ENCODE measurements at places on chromosomes 11 and 22.

GRCh38 chr22:48578138-48579042 lies 1249.3 kb downstream of the BRD1 start:
- DNase-seq, result no peak

DNA sequence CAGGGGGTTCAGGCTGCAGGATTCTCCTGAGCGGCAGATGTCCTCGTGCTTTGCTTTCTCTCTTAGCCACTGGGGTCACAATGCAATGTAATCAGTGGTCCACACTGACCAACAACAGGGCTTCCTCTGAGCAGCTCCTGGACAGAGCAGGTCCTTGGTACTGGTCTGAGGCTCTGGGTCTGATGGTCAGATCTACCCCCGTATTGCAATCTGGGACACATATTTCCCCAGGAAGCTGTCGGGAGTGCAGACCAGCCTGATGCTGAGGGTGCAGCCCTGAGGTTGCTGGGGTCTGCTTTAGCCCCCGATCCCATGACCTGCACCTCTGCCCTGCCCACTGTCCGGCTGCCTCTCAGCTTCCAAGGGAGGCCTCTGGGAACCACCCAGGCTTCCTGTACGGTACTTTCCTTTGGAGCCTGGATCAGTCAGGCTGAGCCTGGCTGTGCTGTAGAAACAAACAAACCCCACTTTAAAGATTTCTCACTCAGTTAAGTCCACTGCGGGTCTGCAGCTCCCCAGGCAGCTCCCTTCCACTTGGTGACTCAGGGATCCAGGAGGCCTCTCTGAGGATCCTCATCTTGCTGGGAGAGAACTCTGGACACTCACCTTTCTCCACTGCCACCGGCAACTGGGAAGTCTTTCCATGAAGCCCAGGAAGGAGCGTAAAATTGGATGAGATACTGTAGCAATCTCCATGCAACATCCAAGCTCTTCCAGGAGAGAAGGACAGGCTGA lies 1046.6 kb downstream of the TBC1D22A start:
- no peak for DNase-seq

DNA sequence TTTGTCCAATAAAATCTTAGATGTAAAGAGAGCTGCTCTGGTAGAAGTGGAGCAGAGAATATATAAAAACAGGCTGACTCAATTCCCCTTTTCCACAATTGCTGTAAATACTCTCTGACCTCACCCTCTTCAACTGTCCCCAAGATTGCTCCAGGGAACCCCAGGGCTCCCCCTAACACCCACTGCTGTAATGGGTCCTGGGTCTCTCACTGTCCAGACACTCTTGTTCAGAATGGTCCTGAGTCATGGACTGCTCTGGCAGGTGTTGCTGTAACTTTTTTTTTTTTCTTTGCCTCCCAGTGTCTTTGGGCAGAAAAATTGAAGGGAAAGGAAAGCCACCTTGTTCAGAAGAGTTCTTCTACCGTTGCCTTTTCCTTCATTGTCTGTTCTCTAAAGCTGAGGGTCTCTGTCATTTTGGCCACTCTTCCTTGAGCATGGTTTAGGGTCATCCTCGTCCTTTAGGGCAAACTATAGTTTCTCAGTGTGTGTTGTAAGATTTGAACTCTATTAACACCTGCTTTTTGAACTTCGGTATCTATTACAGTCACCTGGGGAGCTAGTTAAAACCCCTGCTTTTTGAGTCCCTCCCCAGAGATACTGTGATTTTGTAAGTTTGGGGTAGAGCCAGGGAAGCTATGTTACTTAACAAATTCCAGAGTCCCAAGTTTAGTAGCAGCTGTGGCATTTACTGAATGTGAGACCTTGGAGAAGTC lies 209.5 kb downstream of the NAV2 start:
- DNase-seq, result no peak

DNA sequence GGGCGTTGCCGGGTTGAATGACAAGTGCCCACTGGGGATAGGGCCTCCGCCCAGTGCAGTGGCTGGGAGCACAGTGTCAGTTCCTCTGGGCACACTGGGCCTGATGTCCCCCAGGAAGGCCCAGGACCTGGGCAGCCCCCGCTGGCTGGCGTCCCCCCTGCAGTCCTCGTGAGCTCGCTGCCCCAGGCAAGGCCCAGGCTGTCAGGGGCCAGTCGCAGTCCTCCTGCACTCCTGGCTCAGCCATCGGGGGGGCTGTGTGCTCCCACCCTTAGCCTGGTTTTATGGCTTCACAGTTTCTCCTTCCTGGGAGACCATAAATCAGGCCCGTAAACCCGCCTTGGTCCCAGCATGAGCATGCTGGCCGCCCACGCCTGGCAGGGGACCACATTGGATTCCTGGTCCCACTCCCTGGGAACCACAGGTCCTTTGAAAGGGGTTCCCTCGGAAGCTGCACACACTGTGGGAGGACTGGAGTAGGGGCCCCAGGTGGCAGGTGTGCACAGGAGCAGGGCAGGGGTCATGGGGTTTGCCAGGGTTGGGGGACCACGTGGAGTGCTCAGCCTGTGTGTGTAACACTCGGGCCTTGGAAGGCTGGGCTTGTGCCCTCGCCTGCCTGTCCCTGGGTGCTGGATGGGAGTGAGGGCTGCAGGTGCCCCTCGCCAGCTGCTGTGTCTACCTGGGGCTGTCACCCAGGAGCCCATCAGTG lies 113.6 kb downstream of the KCNQ1OT1 start:
- DNase-seq, result no peak

DNA sequence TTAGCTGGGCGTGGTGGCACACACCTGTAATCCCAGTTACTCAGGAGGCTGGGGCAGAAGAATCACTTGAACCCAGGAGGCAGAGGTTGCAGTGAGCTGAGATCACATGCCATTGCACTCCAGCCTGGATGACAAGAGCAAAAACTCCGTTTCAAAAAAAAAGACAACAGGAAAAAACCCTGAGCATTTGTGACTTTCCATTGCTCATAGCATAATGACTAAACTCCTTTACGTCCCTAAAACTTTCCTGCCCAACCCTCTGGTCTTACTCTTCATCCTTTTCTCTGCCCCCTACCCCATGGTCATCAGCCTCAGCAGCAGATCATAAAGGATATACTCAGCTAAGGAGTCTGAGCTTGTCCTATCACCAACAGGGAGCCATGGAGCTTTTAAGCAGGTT lies 6.8 kb upstream of the LDLRAD3 start:
- DNase-seq, result no peak

DNA sequence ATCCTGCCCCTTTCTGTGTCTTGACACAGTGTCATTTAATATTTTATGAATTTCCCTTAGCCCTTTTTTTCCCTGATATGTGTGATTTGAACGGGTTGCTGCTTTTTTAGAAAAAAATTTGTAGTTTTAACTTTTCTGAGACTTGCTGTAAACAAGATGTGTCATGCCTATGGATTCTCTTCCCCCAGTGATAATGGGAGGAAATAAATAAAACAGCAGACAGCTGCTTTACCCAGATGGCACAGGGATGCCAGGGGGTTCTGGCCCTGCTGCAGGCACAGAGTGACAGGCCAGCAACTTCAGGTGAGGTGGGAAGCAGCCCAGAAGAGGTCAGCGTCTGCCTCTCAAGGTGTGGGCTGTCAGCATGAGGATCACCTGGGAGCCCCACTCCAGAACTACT lies 266.9 kb downstream of the KIRREL3 start:
- no peak for DNase-seq

- DNase-seq, result no peak
These were observed 203.2 kb downstream of the CASP12 start for GRCh38 chr11:104695065-104695463.

DNA sequence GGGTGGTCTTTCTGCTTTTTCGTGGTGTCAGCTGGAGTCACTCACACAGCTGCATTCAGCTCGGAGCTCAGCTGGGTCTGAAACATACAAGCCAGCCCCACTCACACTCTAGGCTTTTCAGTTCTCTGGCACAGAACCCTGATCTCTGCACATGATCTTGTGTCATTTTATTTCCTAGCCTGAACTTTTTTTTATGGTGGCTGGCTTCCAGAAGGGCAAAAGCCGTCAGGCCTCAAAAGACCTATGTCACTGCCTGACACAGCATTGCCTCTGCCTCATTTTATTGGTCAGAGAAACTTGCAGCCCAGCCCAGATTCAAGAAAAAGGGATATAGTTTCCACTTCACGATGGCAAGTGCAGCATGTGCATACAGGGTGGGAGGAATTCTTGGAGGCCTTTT lies 117.8 kb downstream of the NTM start:
- peak; percentile 36 for DNase-seq

DNA sequence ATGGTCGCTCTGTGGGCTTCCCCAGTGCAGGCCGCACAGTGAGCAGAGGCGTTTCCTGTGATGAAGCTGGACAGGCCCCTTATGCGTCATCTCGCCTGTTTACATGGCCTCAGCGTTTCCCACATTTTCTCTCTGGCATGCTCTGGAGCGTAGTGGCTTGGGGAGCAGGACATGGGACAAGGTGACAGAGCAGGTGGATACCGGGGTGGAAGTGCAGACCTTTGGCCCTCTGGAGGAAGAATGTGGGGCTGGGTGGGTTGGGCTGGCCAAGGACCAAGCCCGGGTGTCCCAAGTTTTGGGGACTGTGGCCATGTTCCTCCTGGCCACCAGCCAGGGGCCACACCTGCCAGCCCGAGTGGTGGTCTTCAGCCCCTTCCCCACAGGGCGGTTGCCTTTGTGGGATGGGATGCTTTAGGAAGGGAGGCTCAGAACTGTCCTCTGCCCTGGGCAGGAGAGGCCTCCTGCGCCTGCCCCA lies 446.6 kb downstream of the TBC1D22A start:
- no peak for DNase-seq

DNA sequence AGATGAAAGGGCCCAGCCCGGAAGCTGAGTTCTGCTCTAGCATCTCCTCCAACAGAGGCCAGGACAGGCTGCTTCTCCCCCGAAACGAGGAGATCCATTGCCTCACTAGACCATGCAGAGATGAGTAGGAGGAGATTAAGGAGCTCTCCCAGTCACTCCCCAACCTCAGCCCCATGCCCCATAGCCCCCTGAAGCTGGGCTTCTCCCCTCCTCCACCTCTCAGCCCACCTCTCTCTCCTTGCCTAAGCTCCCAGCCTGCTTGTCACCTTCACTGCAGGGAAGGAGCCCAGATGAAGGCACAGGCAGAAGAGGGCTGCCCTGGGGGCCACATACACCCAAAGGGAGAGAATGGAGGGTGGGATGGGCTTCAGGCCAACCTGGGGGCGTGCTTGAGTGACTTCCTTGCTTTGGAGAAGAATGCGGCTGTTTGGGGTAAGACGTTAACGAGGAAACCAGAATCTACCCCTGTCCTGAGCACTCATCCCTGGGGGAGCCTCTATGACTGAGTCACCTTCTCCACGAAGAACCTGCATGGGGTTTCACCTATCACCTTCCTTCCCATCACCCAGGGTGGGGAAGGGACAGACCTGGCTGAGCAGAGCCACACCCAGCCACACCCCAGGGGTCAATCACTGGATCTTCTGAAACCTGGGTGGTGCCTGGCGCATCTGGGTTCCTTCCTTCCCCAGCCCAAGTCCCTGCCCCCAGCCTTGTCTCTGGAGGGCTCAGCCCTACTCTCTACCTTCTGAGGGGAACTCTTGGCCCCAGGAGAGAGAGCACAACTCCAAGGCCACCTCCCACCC lies 11.6 kb upstream of the GNAZ start:
- no peak for DNase-seq

- no peak for DNase-seq
These were observed 105.4 kb downstream of the BCR start for GRCh38 chr22:23285734-23286133.

DNA sequence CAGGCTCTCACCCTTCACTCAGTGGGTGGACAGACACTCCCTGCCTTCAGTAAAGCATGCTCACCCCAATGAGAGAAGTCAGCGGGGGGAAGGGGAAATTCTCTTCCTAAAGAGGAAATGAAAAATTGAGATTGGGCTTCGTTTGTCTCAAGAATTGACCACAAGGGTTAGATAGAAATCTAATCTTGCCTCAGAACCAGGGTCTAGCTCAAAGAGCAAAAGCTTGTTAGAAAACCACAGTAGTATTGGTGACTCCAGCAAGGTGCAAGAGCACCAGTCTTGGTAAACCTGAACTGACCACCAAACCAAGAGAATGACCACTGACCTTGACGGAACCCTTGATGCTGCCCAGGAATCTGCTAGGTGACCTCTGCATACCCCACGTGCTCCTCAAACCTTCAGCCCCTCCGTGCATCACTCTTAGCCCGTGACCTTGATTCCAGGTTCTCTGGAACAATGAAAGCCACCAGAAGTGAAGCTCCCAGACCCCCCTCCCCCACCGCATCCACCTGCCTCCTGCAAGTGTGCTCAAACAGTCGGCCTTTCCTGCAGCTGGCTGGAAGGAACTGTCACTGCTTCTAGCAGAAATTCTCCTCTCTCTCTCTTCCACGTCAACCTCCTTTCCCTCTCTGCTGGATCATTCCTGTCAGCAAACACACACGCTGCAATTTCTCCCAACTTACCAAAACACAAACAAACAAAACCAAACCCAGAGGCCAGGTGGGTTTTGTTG lies 3.1 kb upstream of the TMA7B start:
- DNase-seq, result no peak

DNA sequence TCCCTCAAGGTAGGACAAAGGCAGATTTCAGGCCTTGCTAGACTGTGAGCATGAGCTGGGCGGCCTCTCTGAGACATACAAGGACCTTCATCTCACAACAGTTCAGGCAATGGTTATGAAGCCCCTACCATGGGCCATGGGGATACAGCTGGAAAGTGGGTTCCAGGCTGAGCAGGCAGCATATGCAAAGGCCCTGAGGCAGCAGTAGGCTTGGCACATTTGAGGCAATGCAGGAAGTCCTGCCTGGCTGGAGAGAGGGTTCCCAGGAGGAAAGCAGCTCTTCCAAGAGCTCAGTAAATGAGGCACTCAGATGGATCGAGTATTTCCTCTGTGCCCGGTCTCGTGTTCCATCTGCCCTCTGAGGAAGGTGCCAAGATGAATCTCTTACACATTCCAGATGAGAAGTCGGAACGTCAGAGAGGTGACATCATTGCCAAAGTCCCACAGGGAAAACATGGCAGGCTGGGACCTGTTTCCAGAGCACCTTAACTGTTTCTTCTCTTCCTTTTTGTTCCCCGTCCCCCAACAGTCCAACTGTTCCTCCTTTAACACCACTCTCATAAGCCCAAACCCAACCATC lies 388.6 kb downstream of the MN1 start:
- no peak for DNase-seq

GRCh38 chr11:15418921-15419320 lies 304.2 kb downstream of the INSC start:
- no peak for DNase-seq

DNA sequence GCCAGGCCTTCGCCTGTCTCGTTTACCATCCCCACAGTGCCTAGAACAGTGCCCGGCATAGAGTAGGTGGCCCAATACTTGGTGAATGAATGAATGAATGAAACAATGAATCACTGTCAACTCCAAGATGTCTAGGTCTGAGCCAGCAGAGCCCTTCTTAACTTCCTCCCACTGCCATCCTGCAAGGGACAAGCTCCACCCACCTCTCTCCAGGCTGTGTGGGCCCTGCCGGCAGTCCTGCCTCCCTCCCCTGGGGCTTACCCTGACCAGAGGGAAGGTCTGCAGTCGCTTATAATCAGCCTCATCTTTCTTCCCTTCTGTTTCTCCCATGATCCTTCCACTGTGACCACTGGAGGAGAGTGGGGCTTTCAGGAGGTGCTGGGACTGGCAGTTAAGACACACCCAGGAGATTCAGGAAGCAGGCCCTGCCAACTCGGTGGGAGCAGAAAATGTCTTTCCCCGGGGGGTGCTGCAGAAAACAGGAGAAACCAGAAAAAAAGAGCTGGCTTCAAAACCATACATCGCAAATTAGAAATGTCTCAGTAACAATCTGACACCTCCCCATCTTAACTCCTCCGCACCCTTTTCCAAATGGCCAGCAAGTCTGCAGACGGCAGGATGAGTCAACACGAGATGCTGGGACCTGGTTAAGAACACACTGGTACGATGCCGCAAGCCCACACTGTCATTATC lies 11.4 kb downstream of the DNAL4 start:
- no peak for DNase-seq

GRCh38 chr11:75981546-75981945 lies 166.5 kb downstream of the UVRAG start:
- no peak for DNase-seq

GRCh38 chr11:22006901-22007300 lies 186.0 kb upstream of the ANO5 start:
- DNase-seq, result no peak

Measured in muscle of back (tissue), 13 donors.